ENCODE measurements at places on chromosomes 6 and 20.

- DNase-seq: no peak
Measured at GRCh38 chr20:24441661-24442060, 27.8 kb upstream of the SYNDIG1 start.

GRCh38 chr20:39253051-39253755 lies 291.1 kb downstream of the DHX35 start:
- DNase-seq: no peak

DNA sequence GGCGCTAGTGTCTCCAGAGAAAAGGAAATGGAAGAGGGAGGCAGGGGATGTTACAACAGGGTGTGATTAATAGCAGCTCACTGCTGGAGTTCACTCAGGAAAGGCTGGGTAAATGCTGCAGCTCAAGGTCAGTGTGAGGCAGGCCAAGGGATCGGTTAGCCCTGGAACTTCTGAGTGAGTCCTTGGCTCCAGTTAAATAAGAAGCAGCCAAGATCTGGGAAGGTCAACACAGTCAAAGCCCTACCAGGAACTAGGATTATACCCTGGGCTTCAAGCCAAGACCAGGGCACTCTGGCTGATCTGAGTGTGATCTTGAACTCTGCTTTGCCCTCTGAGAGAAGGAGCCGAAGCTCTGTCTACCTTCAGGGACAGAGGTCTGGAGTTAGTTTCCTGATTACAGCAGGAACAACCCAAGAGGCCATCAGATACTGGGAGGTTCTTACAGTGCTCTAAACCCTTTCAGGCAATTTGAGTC lies 44.3 kb downstream of the TPD52L1 start:
- no peak for DNase-seq

DNA sequence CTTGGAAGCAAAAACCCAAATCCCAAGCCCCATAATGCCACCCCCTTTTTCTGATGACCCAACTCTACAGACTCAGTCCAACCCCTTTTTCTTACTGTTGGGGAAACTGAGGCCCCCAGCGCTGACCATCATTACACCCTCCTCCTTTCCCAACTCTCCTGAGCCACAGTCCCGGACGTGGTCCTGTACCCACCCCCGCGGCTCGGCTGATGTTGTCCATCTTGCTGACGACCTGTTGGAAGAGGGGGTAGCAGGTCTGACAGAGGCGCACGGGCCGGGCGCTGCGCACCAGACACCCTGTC lies 533 bp downstream of the OSTM1 start:
- no peak for DNase-seq
